ENCODE measurements at places on chromosomes 4 and X. TPM values are rescaled to one million over a fixed set of nuclear protein-coding genes. Genes with fewer than 3 reads are reported as not detected.

The CLDN22 gene
- total RNA-seq, result not detected

The TMEM271 gene
- total RNA-seq, result not detected

The CXCL13 gene
- total RNA-seq, result not detected

The RPS6KA6 gene
- total RNA-seq, result not detected

The VCX gene
- not detected for total RNA-seq

DNA sequence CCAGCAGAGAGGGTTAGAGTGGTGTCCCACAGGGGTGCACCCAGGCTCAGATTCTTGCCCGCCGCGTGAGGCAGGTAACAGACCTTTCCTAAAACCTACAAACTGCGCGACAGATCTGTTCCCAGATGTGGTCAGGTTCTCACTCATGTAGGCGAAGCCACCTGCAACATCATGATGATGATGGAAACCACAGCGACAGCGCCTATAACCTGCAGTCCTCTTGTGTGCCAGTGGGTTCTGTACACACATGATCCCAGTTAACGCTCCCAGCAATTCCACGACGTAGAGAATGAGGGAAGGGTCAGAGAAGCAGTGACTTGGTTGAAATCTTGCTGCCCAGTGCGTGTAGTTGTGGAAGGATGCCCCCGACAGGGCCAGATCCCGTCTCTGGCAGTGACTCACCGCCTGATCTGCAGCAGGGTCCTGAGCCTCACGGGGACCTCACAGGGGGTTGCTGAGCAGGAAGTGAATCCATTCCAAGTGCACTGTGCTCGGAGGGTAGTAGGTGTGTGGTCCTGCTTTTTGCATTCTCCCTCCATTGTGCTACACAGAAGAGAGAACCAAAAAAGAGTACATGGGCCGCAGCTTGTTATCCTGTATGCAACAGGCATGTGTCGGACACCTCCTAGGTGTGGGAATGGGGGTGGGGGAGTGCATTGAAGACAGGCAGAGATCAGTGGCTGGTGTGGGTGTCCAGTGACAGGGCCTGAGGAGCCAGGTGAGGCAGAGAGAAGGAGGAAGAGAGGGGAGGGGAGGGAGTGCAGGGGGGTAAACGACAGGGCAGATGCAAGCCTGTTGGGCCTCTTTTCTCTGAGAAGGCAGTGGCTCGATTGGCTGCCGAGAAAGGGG, 66.6 kb downstream of the MTMR1 start:
- DNase-seq, result no peak

DNA sequence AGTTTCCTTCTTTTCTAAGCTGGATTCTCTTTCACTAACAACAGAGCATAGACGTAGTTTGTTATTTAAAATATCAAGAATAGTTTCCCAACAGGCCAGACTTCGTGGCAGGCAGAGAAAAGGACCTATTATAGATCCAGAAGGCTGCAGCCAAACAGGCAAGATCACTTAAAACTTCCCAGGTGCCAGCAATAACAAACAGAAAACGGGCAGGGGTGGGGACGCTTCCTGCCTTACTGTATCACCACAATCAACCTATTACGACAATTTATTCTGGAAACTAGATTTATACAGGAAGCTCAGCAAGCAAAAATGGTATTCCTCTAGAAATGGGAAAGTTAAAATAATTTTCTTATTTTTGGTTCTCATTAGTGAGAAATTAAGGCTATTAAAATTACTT, 22.1 kb downstream of the RWDD4 start:
- no peak for DNase-seq

GRCh38 chr4:127219232-127219631, 413.5 kb upstream of the INTU start:
- DNase-seq, result no peak

GRCh38 chr4:7328913-7329638, 105.7 kb downstream of the PSAPL1 start:
- DNase-seq, result no peak

GRCh38 chr4:49044270-49044669, 58.2 kb downstream of the CWH43 start:
- no peak for DNase-seq

DNA sequence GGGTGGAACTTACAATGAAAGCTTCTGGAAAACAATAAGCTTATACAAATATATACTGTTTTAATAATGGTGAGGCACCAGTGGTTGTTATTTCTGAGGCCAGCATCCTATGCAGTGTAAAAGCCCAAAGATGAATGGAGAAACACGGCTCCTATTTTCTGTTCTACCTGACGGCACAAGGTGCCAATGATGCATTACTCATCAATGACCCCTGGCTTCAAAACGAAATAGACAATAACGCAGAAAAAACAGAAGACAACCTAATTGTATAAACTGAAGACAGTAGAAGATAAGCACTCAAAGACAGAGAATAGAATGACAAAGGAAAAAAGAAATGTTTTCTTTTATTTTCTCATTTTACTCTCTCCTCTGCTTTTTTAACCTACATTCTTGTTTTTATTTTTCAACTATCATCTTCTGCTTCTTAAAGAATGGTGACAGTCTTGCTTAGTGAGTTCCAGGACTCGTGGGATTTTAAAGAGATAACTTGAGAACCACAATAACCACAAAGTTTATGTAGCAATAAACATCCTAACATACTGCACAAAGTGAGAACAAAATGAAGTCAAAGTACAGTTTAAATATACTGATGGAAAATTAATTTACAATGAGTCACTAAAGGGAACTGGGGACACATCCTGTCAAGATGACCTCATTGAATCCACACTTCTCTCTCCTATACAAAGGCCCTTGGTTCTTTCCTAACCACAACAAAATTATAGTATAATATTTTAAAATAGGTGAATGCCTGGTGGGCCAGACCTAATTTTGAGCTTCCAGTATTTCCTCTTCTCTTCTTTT, 169.8 kb downstream of the BTC start:
- peak; percentile 10 for DNase-seq

GRCh38 chr4:2426069-2426397, 7.3 kb downstream of the CFAP99 start:
- DNase-seq, result no peak

GRCh38 chrX:100413229-100413628, 3.2 kb upstream of the PCDH19 start:
- DNase-seq, result no peak

DNA sequence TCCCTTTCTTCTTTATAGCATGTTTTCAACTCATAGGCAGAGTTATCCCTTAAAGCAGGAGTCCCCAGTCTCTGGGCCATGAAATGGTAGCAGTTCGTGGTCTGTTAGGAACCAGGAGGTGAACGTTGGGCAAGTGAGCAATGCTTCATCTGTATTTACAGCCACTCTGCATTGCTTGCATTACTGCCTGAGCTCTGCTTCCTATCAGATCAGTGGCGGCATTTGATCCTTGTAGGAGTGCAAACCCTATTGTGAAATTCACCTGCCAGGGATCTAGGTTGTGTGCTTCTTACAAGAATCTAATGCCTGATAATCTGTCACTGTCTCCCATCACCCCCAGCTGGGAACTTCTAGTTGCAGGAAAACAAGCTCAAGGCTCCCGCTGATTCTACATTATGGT, 39.8 kb downstream of the DTHD1 start:
- DNase-seq, result no peak

DNA sequence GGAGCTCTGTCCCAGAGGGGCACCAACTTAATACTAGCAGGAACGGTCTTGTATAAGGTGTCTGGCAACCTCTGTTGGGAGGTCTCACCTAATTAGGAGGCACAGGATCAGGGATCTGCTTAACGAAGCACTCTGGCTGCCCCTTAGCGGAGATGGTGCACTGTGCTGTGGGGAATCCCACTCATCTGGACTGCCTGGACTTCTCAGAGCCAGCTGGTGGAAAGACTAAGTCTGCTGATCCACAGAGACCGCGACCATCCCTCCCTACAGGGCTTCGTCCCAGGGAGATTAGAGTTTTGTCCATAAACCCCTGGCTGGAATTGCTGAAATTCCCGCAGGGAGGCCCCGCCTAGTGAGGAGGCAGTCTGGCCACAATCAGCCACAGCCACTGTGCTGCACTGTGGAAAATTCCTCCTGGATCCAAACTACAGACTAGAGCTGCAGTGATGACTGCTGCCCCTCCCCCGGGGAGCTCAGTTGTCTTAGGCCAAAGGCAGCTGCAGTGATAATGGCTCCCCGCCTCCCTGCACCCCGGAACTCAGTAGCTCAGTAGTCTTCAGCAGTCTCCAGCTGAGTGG, 22.0 kb upstream of the ZCCHC4 start:
- no peak for DNase-seq

- no peak for DNase-seq
Observed at GRCh38 chr4:7473081-7473480, 38.4 kb upstream of the PSAPL1 start.

DNA sequence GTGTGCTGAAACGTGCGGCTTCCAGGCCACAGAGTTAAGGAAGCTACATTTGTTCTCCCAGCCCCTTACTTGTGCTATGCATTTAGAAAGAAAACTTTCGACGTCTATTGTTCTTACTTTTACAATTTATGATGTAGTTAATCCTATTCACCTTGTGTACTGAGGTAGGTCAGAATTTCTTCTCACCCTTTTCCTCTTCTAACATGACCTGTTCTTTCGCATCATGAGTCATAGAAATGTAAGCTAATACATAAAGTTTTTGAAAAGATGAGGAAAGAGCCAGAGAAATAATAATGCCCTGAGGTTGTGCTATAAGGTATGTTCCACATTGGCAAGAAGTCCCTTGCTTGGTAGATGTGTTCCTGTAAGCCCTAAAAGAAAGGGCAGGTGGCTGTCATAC, 298.3 kb downstream of the TRIML1 start:
- no peak for DNase-seq

DNA sequence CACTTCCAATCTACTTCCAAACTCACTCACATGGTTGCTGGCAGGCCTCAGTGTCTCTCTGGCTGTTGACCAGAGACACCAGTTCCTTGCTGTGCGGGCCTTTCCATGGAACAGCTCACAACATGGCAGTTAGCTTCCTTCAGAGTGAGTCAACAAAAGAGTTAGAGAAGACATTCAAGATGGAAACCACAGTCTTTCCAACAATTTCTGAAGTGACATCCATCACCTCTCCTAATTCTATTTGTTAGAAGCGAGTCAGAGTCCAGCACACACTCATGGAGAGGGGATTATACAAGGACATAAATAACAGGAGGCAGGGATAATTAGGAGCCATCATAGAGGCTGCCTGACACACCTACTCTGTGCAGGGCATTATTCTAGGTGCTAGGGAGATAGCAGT, 62.5 kb upstream of the TMEM164 start:
- DNase-seq, result no peak

- DNase-seq, result no peak
Observed at GRCh38 chr4:165563851-165564250, 185.0 kb downstream of the CPE start.
